ENCODE measurements at places on chromosomes 7 and 10.

- DNase-seq: peak; percentile 52
Measured at GRCh38 chr10:30671026-30671616, 41.6 kb upstream of the LYZL2 start.

DNA sequence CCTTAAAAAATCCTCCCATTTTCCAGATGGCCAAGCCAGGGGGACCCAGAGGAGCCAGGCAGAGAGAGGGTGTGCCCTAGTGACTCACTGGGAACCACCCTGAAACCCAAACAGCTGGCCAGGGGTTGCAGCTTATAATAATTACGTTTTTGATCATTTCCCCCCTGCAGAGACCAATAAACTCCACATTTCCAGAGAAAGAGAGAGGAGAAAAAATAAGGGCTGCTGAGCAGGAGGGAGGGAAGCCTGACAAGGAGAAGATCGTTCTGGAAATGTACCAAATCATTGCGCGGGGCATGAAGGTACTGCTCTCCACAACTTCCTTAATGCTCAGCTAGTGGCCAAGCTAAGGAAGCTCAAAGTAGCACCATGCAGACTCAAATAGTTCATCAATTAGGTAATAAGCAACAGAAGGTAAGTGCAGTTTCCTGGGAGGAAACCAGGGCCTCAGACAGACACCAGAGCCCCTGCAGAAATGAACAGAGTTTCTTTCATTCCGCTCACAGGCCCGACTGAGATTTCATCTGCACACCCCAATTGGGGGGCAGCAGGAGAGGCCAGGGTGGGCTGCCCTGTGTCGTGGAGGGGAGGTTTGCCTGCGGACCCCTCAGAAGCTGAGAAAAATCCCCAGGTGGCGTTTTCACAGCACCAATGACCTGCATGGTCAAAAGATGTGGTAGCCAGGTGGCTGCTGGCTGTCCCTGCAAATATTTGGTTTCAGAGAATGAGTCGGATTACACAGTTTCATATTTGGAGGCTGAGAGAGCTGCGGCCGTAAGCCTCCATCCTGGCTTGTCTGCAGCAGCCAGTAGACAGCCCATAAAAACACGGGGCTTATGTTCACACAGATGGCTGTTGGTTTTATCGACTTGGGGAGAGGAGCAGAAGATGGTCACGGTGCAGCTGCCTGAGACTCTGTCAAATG is 153.2 kb upstream of the LYZL2 start:
- DNase-seq: no peak

DNA sequence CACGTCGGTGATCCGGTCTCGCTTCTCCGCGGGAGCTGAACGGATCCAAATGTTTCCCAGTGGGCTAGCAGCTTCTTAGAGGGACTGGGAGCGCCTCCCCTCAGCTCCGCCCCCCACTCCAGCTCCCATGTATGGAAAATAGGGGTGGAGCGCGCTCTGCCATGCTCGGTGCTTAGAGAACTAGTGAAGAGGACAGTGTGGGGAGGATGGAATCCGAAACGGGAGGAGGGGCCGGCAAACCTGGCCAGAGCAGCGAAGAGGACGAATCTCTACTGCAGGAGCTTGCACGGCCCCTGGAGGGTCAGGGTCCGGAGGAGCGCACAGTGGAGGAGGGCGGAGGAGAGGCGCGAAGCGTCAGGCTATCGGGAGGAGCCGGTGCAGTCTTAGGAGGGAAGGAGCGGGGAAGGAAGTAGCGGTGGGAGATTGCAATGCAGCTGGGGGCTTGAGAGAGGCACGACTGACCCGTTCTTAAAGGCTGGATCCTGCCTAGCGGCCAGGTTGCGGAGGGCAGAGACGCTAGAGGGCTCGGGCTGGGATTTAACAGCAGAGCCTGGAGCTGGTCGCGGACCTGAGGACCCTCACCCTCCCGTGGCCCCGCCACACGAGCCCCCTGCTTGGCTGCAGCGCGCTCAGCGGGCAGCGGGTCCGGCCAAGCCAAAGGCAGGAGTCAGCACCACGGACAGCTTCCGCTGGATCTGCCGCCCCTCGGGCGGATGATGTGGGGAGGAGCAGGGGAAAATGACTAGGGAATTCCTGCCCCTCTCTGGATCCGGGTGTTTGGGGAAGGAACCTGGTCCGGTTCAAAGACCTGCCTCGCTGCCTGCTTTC is at the start of gene PRLHR:
Gene PRLHR, minus strand, starts transcription at position 51 of the 828 bp plus-strand sequence. CDS start 404 bp downstream, outside the sequence.
- no peak for DNase-seq

DNA sequence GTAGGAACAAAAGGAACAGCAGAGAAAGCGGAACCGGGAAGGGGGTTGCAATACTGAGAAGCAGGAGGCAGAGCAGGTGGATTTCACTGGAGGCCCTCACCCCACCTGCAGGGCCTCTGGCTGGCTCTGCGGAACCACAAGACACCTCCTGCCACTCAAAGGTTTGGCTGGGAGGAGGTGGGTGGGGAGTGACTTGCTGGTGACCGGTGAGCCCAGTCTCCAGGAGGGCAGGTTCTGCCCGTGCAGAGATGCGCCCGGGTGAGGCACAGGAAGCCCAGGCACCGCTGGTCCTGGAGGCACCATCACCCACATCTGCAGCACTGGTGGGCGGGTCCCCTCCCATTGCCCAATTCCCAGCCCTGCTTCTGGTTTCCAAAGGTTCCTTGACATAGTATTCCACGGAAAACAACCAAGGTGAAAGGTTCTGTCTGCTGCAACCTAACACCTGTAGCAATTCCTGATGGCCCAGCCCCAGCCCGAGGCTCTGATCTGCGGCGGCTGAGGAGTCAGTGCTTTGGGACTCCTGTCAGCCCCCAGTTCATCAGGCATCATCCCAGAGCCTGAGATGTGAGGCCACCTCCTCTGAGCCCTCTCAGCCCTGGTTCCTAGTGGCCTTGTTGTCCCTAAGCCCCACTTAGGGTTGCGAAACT is 64.4 kb downstream of the CALML3 start:
- DNase-seq: no peak

DNA sequence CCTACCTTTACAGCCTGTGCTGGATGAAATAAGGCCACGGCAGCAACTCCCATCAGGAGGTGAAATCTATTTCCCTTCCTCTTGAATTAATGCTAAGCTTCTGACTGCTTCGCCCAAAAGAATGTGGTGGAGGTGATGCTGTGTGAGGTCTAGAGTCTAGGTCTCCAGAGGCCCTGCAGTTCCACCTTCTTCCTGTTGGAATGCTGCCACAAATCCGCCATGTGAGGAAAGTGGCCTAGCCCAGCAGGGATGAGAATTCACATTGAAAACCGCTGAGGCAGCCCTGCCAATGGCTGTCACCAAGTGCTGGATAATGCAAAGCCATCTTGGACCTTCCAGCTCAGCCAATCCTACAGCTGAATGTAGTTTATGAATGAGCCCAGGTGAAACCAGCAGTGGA is 28.0 kb downstream of the RHOBTB1 start:
- DNase-seq: no peak

GRCh38 chr7:95290166-95290830 is 34.0 kb downstream of the PON1 start:
- DNase-seq: no peak

GRCh38 chr10:93995182-93995581 is 1.5 kb downstream of the PLCE1 start:
- no peak for DNase-seq

- DNase-seq: no peak
Measured at GRCh38 chr7:89049043-89049442, 253.5 kb upstream of the TEX47 start.

- DNase-seq: no peak
Measured at GRCh38 chr7:132878204-132878919, 203.5 kb downstream of the CHCHD3 start.

DNA sequence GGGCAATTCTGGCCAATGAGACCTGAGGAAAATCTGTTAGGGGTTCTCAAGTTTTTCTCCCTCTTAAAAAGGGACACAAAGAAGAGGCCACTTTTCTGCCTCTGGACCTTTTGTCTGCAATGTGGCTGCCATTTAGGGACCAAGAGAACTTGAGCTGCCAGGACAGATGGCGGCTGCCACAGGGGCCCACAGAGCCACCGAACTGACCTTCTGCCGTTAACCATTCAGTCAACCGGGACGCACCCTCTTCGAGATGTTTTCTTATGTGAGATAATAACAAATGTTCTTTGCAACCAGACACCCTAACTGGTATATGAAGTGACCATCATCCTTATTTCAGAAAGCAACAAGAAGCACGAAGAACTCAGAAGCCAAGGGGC is 29.2 kb downstream of the GSDME start:
- no peak for DNase-seq

DNA sequence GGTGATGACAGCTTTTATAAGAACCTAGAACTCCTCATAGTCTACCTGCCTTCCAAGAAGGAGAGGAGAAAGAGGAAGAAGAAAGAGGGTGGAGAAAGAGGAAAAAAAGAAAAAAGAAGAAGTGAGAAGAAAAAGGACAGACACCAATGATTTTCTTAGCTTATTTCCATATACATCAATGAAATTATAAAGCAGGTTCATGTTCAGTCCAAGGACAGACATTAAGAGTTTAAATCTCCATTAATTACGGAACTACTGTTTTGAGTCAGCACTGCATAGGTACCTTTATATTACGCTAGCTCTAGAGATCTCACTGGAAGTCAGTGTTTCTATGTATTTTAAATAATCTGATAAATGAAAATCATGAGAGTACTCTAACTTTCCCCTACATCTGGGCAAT is 309.0 kb upstream of the HGF start:
- DNase-seq: no peak

DNA sequence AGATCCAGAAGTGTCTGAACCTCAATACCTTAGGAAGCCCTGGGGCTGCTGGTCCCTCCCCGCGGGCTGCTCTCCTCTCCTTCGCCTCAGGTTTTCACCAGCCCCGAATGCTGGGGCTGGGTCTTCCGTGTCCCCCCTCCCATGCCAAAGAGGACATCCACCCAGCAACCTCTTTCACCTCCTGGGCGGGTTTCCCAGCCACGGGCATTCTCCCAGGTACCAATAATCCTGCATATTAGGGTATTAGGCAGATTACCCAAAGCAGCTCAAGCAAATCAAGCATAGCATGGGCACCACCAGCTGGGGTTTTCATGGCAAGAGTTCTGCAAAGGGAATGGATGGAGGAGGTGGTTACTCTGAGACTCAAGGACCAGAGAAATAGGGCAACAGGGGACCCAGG is 224.4 kb downstream of the KCNMA1 start:
- DNase-seq: no peak

GRCh38 chr10:128494665-128495064 is 368.4 kb upstream of the MKI67 start:
- no peak for DNase-seq

Measured in CD4-positive, alpha-beta T cell treated with Interleukin-1 beta for 1 hour (primary cell).